Common myeloid progenitor, CD34-positive (primary cell): ENCODE measurements at places on chromosomes 6 and 20.

DNA sequence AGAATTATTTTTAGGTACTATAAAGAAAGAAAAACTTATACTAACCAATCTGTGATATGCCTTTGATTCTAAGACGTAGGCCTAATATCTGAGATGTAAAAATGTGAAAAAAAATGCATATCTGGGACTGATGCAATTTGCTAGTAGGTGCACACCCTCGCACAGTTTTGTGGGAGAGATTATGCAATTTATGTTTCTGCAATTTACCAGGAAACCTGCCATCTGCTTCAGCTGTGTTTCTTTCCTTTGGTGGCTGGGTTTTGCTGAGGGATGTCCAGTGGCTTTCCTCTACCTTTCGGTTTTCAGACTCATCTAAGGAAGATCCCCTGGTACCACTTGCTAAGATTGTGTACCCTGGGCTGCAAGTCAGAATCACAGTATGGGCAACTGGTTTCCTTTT, 186.9 kb downstream of the ZFP64 start:
- no peak for DNase-seq

DNA sequence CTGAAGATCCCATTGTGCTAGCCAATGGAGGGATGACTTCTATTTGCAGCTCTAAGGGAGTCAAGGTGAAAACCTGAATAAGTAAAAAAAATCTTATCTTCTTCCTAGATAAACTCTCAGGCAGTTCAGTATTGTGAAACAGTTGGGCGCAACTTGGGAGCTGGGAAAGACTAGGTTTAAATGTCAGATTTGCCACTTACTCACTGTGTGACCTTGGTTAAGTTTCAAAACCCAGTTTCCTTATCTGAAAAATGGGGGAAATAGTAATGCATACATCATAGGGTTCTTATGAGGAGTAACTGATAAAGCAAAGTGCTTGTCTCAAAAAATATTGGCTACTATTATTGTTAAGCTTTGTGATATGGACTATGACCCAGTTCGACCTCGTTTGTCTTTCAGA, 88.8 kb downstream of the CD83 start:
- no peak for DNase-seq

DNA sequence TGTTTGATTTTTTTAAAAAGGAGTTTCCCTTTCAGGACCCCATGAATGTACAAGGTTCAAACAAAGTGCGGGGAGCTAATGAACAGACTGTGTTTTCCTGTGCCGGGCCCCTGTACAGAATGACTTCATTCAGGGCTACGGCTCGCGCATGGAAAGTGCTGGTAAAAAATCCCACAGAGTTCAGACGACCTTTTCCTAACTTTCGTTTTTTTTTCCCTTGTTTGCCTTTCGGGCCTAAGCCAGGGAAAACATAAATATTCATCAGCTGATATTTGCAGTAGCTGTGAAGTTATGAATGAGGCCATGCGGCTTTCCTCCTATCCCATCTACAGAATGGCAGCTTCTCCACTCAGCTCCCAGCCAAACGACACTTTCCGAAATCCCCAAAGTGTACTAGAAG, 74.0 kb downstream of the HAO1 start:
- no peak for DNase-seq

GRCh38 chr6:143747347-143747842, 69.6 kb downstream of the PHACTR2 start:
- no peak for DNase-seq

DNA sequence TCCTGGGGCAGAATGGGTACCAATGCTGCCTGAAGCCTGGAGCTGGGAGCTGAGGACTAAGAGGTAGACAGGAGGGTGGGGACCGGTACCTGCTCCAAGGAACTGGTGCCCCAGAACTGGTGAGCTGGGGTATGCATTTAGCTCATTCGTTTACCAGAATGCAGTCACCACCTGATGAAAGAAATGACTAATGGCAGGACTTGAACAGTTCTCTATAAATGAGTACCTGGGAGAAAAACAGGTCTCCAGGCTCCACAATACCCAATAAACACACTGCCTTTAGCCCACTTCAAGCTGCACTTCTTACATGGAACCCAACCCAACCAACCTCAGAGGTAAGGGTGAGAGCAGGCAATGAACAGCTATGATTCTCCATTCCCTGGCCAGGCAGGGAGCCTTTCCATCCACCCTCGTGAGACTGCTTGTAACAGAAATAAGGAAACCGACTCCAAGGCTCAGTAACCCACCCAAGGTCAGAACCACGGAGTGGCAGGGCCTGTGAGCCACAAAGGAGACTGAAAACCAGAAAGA, 15.4 kb downstream of the FKBP1A start:
- DNase-seq: no peak

DNA sequence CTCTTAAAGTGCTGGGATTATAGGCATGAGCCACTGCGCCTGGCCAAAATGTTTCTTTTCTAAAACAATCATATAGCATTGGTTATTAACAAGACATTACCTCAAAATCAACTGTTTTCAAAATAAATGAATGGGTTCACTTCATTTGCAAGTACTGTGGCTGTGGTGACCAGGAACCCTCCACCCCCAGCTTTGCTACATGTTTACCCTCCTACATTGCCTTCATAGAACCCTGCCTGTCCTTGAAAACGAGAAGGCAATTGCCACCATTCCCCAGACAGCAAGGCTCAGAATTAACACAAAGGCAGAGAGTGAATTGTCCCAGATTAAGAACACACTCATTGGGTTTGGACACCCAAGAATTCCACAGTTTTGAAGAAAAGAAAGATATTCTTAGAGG, 116.6 kb upstream of the LGSN start:
- DNase-seq: no peak

- no peak for DNase-seq
Observed at GRCh38 chr6:70325009-70325408, 22.1 kb upstream of the COL9A1 start.
